ENCODE measurements at places on chromosomes 4 and X. TPM values are rescaled to one million over a fixed set of nuclear protein-coding genes. Genes with fewer than 3 reads are reported as not detected.

SLC2A9 gene
- total RNA-seq: 10.5 TPM

CENPVL2 gene
- not detected for total RNA-seq

CDS1 gene
- total RNA-seq: 1.7 TPM

- DNase-seq: no peak
Measured at GRCh38 chrX:10944136-10944885, 166.8 kb upstream of the HCCS start.

DNA sequence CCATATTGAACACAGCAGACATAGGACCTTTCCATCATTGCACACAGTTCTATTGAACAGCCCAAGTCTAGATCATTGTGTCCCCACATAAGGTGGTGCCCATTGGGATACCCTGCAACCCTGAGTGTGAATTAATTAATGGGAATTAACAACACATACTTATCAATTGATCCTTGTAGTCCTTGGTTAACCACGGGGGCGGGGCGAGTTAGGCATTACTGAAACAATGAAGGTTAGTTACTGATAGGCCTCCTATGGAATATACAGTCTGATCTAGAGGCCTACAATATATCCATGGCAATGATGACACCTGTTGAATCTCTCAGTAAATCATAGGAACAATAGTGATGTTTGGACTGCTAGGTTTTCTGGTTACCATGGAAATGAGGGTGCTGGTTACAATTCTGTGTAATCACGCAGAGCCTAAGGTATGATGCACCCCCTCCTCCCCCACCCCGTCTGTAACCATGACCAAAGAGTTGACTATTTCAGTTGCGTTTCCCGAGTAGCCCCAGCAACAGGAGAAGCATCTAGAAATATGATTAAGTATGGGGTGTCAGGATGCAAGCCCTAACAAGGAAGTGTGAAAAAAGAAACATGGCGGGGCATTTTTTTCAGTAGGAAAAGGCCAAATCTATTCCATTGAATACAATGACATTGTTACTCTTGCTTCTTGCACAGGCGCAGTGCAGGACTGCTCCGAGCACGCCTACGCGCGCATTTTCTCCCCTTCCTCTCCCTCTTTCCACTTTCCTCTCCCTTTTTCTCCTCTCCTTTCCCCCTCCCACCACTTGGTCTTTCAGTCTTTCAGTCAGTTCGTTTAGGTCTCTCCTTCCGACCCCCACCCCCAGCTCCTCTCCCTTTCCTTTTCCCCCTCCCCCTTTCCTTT is 677 bp upstream of the NONO start:
- DNase-seq: no peak

DNA sequence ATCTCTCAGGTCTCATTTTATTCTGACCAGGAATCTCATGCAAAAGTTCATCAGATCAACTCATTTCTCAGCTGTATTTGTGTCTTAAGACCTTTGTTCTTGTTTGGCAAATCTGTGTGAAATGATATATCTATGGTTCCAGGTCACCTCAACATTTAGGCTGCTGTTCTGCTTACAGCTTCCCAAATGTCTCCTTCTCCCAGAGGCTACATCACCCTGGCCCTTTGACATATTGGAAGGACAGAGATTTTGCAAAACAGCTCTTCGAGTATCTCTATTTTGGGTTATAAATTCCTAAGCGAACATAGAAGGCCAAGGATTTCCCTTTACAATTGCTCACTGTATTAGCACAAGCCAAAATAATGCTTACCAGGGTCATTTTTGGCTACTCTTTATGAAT is 57.5 kb upstream of the GIMD1 start:
- DNase-seq: no peak

- DNase-seq: no peak
Measured at GRCh38 chrX:20263474-20263873, 3.2 kb downstream of the RPS6KA3 start.

GRCh38 chrX:48025561-48025960 is 18.8 kb downstream of the SPACA5 start:
- DNase-seq: no peak

DNA sequence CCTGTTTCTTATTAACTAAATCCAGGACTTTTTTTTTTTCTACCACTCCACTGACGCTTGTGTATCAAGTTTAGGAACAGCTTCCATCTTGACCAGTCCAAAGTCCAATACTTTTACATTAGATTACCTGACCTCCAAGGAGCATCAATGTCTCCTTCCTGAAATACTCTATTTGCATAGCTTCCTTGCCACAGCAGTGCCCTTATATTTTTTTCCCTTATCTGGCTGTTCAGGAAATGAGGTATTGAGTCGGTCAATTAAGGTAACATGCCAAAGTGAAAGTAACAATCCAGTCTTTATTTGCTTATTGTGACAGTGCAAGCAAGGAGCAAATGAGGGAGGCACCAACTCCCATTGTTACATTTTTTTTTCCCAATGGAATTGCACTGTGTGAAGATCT is 730.8 kb upstream of the NDST4 start:
- no peak for DNase-seq

DNA sequence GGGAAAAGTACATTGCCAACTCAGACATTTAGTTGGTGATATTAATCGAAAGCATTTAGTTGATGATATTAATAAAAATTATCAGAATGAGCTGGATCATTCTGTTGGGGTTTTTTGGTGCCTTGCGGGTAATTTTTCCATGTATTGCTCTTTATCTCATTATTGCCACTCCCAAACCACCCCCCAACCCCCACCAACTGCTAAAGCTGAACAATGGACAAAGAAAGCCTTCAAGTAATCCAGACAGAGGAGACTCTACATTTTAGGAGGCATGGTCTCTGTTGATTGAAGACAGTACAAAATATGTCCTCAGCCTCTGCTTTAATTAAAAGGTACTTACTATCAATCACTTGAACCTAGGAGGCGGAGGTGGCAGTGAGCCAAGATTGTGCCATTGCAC is 22.5 kb downstream of the PDK3 start:
- DNase-seq: no peak

DNA sequence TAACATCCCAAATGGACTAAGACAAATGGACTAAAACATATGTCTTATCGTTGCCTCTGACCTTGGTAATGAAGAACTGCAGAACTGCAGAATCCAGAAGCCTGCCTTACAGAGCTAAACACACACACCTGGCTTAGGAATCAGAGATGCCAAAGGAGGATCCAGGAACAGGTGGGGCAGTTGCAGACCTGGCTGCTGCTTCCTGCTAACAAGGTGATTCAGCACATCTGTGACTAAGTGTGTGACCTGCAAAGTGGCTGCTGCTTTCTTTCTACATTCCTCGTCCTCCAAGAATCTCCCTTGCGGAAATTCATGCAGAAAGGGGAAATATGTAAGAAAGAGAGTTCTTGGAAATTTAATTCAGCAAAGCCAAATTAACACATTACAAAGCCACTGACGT is 96.8 kb upstream of the NLGN4X start:
- DNase-seq: no peak

DNA sequence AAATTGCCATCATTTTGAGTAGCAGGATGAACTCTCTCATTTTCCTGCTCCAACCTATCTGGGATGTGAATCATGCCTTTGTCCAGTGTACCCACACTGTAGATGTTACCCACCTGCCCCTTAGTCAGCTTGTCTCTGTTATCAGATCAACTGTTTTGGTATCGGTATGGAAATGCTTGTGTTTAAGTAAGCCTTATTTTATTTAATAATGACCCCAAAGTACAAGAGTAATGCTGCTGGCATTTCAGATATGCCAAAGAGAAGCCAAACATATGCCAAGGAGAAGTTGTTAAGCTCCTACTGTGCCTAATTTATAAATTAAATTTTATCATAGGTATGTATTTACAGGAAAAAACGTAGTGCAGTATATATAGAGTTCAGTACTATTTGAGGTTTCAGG is 18.6 kb upstream of the RAP1GDS1 start:
- no peak for DNase-seq

Data from esophagus muscularis mucosa (tissue), 4 donors.